ENCODE measurements at places on chromosomes 2 and 18. TPM values are rescaled to one million over a fixed set of nuclear protein-coding genes. Genes with fewer than 3 reads are reported as not detected.

CCDC150 gene
- not detected for total RNA-seq

SERPINB7 gene
- not detected for total RNA-seq

UPP2 gene
- total RNA-seq, result not detected

GPR35 gene
- total RNA-seq, result 1.8 TPM

CHRND gene
- 119 TPM for total RNA-seq

GRCh38 chr2:7792031-7792651 is 874.9 kb downstream of the RNF144A start:
- H3K27ac ChIP-seq, result no peak overlapping the region
- H3K4me3 ChIP-seq, result no peak overlapping the region
- H3K27me3 ChIP-seq, result no peaks in the 10 kb centered on the region
- no peaks in the 10 kb centered on the region for H3K4me1 ChIP-seq

DNA sequence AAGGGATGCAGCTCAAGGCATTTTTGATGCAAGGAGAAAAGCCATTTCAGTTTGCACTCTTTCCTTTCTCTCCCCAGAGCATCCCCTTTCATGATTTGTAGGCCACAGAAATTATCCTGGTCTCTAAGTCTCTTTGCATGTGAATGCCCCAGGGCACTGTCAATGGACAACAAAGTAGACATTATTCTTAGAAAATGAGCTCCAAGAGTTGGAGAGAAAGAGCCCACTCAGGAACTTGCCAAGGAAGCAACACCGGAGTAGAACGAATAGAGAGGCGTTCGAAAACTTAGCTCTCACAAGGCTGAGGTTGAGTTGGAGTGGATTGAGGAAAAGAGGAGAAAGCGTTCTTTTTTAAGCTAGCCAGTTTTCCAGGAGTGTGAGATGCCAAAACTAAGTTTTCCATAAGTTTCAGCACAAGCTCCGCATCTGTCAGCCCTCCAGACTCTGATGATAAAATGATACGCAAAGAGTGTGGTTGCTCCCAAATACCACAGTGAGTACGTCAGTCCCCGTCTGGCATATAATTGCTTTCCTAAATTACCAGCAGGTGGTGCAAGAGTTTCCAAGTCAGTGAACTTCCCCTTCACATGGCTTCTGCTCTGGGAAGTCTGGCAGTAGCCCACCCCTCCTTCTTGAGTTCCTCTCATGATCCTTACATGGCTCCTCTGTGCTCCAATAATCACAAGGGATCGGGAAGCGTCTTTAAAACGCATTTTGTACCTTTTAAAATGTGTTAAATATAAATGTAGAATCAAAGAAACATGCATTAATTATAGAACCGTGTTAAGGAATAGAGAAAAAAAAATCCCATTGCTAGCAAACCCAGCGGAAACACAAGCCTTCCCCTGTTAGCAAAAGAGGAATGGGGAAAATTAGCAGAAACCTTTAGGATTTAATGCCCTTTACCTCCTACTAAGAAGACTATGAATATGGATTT is 1060.6 kb upstream of the FANCL start:
- no peak overlapping the region for H3K4me3 ChIP-seq
- DNase-seq, result peak; percentile 12
- H3K27ac ChIP-seq, result no peak overlapping the region
- no peaks in the 10 kb centered on the region for H3K36me3 ChIP-seq
- no peaks in the 10 kb centered on the region for H3K4me1 ChIP-seq
- H3K27me3 ChIP-seq, result no peaks in the 10 kb centered on the region

DNA sequence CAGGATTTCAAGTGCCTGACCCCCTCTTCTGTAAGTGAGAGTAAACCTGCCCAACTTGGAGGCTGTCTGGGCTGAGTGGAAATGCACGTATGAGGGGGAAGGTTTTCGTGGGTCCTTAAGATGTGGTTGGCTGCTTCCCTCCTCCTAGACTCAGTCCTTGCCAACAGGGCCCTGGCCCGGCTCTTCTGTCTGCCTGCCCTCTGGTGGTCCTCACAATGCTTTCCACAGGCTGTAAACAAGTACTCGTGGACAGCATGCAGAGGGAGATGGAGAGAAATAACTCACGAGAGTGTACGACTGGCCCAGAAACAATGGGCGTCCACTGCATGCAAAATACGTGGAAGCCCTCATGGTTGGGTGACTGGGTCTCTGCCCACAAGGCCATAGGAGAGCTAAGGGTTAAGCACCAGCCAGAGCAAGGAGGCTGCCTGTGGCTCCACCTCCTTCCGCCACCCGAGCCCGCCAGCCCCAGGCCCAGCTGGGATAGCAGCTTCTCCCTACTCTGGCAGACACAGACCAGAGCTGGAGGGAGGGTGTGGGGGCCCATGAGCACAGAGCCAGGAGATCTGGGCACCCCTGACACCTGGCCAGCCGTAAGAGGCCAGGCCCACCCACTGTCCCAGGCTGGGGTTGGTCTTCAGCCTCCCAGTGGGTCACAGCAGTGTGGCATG is 17.0 kb upstream of the ARHGEF4 start:
- H3K4me1 ChIP-seq, result no peaks in the 10 kb centered on the region
- DNase-seq, result no peak
- H3K36me3 ChIP-seq, result no peaks in the 10 kb centered on the region
- H3K27me3 ChIP-seq, result no peaks in the 10 kb centered on the region
- no peak overlapping the region for H3K4me3 ChIP-seq
- H3K27ac ChIP-seq, result no peak overlapping the region

- no peaks in the 10 kb centered on the region for H3K36me3 ChIP-seq
- H3K27ac ChIP-seq, result no peak overlapping the region
- DNase-seq, result no peak
- H3K4me3 ChIP-seq, result no peak overlapping the region
- no peaks in the 10 kb centered on the region for H3K4me1 ChIP-seq
Observed at GRCh38 chr2:113092864-113093612, 25.3 kb downstream of the IL1F10 start.

- no peak for DNase-seq
- H3K36me3 ChIP-seq, result no peaks in the 10 kb centered on the region
- H3K27me3 ChIP-seq, result no peaks in the 10 kb centered on the region
- no peak overlapping the region for H3K27ac ChIP-seq
Observed at GRCh38 chr2:100611079-100612029, 48.6 kb downstream of the PDCL3 start.
